ENCODE measurements at places on chromosomes 3 and 15. TPM values are rescaled to one million over a fixed set of nuclear protein-coding genes. Genes with fewer than 3 reads are reported as not detected.

CRELD1 gene
- total RNA-seq: 33.0 TPM

GOLGA6D gene
- 0.21 TPM for total RNA-seq

CFAP92 gene
- total RNA-seq: 1.4 TPM

HOMER2 gene
- 31.8 TPM for total RNA-seq

TM6SF1 gene
- total RNA-seq: 1.2 TPM

GRCh38 chr15:89504166-89504565, 7.8 kb upstream of the RHCG start:
- no peak for DNase-seq

GRCh38 chr3:99521551-99521950, 116.8 kb upstream of the COL8A1 start:
- no peak for DNase-seq

- no peak for DNase-seq
Measured at GRCh38 chr3:175312791-175313190, 453.7 kb downstream of the NAALADL2 start.

- DNase-seq: no peak
Measured at GRCh38 chr3:100927775-100928174, 65.4 kb downstream of the ABI3BP start.

GRCh38 chr15:45510758-45511280, 11.7 kb downstream of the SLC30A4 start:
- no peak for DNase-seq

DNA sequence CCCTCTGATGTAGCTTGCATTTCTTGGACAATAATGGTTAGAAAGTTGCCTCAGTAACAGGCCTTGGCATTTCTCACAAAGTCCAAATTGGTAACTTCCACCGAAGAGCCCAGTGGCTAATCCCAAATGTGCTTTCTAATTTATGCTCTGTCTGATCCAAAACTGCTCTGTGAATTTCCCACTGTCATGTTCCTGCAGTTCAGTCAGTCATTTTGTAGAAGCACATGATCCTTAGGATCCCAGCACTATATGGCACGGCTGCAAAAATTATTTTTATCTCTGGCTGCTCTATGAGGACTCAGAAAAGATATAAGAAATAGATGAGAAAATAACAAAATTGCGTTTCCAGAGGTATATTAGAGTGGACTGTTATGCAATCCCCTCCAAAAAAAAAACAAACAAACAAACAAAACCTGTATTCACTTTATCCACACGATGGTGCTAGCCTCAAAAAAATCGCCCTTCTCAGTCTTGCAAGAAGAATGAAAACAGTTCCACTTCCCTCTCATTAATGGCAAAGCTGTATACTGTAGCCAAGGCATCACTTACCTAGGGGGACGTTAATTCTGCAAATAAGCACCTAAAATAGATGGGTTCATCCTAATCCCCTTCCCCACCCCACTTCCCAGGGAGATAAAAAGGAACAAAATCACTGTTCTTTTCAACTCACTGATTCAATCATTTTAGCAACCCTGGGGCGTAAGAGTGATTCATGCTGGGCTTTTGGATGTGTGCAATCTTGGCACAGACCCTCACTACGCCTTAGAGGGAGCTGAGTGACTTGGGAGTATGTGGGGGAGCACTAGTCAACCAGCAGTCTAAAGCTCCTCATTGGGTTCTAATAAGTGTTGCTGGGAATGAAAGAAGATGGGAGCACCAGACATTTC, 61.3 kb downstream of the TMCO5A start:
- no peak for DNase-seq

- DNase-seq: no peak
Measured at GRCh38 chr15:50930792-50931191, 22.3 kb downstream of the AP4E1 start.
